IPS DF 6.9 (cell line): ENCODE measurements at places on chromosomes 4 and X.

DNA sequence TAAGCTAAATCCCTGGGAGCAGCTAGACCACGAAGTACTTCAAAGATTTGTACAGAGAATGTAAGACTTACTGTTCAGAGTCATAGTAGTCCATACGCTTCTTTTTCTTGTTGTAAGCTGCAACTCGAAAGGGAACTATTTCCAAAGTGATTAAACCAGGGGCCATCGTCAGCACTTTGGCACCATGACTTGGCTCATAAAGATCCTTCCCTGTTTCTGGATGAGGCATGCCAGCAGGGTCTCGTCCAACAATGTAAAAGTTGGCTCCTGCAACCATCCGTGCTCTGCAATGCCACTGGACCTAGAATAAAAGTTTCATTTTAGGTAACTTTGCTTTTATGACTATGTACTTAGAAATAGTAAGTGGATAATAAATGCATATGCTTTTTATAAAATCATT is 88.5 kb downstream of the PAPSS1 start:
- no peak for DNase-seq

GRCh38 chr4:75513526-75514130 is 575 bp downstream of the RCHY1 start:
- no peak for DNase-seq

DNA sequence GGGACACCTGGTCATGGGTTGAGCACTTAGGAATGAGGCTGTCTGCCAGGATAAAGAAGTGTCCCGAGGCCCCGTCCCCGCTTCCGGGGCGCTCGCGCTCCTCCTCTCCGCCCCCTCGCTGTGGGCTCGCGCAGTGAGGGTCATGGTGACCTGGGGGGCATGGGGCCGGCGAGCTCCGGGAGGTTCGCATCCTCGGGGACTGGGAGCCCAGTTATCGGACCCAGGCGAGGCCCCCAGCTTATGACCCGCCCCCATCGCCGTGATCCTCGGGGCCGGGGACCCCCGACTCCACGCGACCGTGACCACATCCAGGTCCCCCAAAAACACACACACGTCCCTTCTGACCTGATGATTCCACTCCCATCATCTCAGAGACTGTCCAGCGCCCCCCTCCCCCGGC is 35.3 kb upstream of the SRPX start:
- DNase-seq: no peak

- no peak for DNase-seq
Measured at GRCh38 chr4:77579406-77580076, 26.1 kb upstream of the CXCL13 start.

DNA sequence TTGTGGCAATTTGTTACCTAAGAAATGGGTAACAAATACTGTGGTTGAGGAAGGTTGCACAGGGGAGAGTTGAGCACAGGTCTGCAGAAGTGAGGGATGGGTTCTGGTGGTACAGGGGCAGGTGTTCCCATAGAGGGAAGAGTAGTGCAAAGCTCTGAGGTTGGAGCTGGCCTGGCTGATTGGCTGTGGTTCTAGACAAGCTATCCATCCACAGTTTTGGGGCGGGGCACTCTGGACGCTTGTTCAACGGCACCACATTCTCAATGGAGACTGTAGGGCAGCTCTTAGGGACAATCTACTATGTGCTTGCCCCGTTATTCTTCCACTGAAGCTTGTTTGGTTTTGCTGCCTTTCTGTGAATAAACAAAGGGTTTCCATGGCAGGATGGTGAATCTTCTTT is 35.4 kb downstream of the NAT8L start:
- DNase-seq: no peak

DNA sequence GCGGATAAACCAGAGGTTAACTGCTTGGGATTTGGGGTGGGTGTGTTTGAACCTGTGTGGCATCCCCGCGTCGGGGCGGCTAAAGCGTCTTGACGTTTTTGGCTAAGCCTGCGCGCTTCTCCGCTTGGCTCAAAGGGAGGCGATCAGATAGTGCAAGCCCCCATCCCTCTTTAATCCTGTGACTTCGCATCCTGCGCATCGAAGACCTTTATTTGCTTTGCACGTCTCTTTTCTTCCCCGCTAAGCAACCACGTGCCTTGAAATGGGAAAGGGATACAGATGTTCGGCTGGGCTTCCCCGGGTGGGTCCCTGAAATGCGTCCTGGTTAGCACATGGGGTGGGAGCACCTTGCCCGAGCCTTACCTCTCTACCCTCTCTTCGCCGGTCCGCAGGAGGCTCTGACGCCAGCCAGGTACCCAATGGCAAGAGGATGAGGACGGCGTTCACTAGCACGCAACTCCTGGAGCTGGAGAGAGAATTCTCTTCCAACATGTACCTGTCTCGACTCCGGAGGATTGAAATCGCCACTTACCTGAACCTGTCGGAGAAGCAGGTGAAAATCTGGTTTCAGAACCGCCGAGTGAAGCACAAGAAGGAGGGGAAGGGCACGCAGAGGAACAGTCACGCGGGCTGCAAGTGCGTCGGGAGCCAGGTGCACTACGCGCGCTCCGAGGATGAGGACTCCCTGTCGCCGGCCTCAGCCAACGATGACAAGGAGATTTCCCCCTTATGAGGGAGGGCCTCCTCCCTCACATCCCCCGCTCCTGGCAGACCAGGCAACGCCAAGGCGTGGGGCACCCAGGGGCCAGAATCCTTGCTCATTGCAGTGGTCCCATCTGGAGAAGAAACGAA is 1.5 kb downstream of the GSX2 start:
- DNase-seq: no peak

GRCh38 chr4:1349359-1350168 is 2.6 kb downstream of the UVSSA start:
- DNase-seq: no peak

DNA sequence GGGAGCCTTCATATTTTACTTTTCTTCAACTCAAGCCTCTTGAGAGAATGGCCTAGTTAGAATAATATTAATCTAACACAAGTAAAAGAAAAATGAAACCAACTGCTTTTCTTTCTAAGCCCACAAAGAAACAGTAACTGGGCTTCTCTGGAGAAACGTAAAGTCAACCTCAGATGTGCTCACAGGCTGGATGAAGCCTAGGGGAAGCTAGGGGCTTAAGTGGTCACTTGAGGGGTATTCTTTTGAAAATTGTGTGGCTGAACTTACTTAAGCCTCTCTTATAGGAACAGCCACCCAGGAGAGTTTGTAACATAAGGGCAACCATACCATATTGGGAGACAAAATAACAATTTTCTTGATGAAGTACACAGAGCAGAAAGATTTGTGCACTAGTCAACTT is 279.0 kb downstream of the SPRY1 start:
- no peak for DNase-seq

- no peak for DNase-seq
Measured at GRCh38 chr4:144699565-144699964, 53.6 kb downstream of the HHIP start.

GRCh38 chr4:154030746-154031145 is 241.9 kb upstream of the SFRP2 start:
- no peak for DNase-seq

GRCh38 chr4:19309378-19309777 is 942.3 kb upstream of the SLIT2 start:
- no peak for DNase-seq

DNA sequence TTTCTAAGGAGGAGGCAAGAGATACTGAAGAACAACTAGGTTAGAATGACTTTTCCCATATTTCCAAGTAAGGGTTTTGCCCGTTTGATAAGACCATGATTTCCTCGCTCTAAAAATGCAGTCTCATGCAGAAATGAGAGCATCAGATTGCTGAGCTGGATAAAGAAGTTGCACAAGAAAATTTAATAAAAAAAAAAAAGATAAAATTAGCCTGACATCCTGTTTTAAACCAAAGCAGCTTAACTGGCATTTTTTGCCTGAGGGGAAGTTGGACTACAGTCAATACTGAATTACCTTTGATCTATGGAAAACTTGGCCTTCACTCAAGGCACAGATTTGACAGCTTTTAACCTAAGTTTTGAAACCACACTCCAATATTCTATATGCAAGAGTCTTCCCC is 208.4 kb downstream of the GASK1B start:
- DNase-seq: no peak

GRCh38 chr4:67556436-67556835 is 2.1 kb upstream of the STAP1 start:
- DNase-seq: no peak

GRCh38 chr4:32985256-32985655 is 2265.1 kb downstream of the PCDH7 start:
- no peak for DNase-seq

DNA sequence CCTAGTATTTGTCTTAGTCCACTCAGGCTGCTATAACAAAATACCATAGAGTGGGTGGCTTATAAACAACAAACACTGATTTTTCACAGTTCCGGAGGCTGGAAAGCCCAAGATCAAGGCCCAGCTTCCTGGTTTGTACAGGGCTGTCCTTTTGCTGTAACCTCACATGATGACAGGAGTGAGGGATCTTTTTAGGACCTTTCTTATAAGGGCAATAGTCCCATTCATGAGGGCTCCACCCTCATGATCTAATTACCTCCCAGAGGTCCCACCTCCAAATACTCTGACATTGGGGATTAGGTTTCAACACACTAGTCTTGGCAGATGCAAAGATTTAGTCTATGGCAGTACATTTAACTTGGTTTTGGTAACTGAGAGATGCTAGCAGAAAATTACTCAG is 20.9 kb downstream of the GPAT3 start:
- no peak for DNase-seq

DNA sequence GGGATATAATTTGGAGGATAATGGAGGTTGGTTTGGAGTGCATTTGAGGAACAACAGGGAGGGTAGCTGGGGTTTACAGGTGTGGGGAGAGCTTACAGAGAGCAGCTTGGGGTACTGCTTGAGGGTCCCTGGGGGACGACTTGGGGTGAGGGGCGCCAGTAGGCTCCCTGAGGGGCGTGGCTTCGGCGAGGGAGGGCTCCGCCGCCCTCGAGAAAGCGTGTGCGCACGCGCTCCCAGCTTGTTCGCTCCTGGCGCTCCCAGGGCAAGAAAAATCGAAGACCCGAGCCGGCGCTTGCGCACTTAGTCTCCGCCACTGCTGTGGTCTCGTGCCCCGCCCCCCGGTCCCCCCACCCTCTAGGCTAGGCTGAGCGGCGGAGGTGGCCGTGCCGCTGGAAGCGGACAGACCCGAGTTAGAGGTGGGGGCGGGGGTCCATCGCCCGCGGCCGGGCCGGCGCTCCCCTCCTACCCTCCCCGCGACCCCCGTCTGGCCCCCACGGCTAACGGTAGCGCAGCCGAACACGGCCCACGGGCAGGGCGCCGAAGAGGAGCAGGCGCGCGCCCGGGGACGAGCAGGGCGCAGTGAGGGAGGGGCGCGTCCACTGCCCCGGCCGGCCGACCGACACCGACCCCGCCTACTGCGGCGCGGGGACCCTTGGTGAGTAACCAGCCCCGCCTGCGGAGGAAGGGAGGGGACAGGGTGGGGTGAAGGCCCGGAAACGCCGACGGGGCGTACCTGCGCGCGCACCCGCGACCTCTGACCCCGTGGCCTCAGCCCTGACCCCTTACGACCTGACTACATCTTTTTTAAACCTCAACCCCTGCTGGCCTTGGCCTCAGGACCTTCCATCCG is 5.4 kb upstream of the CCDC120 start:
- no peak for DNase-seq

- DNase-seq: no peak
Measured at GRCh38 chr4:181582595-181582994, 660.6 kb upstream of the TENM3 start.

GRCh38 chrX:123590842-123591486 is 141.9 kb downstream of the THOC2 start:
- DNase-seq: no peak

- DNase-seq: no peak
Measured at GRCh38 chrX:136021903-136022302, 36.7 kb downstream of the SLC9A6 start.

DNA sequence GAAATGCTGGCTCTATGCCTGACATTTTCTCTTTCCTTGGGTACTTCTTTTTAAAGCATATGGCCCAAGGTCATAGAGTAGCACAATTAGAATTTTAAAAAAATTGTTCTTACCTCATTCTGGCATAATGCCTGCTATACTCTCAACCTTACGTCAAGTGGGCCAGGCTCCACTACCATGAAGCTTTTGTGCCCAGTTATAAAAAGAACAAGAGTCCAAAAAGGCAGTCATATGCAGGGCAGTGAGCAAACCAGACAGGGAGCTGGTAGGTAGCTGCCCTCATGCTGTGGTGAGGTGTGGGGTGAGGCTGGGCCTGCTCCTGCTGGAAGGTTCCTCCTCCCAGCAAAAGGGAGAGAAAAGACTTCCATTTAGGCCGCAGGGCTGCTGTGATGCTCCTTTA is 64.4 kb upstream of the UCP1 start:
- no peak for DNase-seq
